ENCODE measurements at places on chromosomes 4 and X.

GRCh38 chr4:95410387-95410977 is 138.3 kb downstream of the UNC5C start:
- no peak for DNase-seq

DNA sequence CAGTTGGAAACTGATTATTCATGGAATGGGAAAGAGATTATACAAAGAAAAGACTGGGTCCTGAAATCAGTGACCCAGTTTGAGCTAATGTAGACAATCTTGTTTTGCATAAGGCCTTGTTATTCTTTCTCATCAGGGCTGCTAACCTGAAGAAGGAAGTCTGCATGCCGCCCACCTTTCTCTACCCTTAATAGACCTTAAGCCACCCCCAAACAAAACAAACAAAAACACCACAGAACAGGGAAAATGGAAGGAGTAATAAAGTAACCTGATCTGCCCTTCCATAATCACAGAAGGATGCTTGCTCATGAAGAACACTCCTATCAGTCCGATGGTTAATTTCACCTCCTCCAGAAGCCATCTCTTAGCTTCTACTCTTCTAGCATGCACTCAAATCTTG is 288.1 kb downstream of the FRMPD4 start:
- DNase-seq: no peak

DNA sequence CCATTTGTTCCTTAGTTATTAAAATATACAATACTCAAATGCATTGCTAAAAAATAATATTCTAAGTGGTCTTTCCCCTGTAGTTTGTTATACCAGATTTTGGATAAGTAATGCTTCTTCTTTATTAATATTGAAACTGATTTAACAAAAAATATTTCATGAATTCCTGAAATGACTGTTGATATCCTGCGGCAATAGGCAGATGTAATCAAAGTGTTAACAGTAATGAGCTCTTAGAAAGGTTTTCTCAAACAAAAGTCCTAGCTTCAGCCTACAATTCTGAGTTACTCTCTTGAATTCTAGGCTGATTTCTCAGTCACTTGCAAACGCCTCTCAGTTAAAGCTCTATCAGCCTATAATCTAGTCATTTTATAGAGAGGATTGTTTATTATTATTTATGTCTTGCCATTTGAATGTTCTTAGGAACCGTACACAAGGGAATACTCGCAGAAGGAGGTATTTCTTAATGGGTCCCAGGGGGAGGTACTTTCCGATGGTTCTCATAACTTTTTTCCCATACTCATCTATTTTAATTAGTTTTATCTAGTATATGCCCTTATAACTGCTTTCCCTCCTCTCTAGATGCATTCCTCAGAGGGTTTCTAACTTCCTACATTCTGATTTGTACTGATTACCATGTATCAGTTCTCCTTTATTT is 96.8 kb downstream of the FNIP2 start:
- no peak for DNase-seq

DNA sequence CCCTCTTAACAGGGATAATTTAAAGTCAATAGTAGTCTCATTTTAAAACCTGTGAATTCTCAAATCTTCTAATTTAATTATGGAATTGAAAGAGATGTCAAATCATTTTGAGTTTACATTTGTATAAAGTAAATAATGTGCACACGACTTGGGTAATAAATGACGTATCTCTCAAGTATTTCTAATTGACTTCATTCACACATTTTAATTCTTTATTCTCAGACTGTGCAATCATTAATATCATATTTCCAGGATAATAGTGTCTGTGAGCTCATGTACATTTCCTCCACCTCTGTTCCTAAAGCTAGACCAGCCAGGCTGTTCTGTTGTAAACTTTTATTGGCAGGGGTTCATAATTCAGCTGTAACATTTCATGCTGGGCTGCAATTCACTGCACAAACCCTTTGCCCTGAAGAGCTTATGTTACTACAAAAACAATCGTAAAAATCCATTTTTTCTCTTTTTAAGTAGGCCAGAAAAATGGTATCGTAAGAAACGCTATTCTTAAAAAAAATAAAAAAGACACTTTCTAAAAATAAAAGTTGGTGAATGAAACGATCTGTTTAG is 1103.1 kb upstream of the TENM3 start:
- no peak for DNase-seq

DNA sequence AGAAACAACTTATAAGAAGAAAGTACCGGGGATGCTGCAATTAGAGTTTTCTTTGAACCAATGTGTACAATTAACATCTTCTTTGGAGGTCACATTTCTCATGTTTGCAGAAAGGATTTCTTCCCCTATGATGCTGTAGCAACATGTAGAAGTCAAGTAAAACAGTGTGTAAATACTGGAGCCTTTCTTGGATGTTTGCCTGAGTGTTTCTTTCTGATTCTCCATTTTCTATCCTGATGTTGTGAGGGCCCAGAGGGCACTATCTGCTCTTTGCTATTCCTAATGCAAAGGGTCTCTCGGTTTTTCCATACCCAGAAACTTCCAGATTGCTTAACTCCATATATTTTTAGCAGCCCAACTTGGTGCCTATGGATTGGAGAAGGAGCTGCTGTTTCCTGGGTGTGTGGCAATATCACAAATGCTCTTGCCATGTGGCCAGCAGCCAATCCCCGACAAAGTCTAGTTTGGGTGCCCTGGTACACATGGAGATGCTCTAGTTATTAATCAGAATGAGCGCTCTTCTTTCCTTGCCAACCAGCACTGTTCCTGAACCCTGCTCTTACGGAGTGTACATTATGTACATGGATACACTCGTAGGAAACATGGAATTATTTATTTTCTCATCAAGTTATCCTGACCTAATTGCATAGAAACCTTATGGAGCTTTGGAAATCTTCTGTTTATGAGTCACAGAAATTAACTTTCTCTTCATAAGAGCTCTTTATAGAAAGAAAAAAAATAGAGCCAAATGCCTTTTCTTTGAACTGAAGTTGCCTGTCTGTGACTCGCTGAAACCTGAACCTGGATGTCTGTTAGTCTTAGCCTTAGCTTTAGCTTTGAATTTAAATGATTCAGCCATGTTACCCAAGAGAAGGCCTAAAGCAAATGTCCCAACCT is 67.0 kb upstream of the GPC4 start:
- peak; percentile 67 for DNase-seq
